ENCODE measurements at places on chromosomes 4 and X.

DNA sequence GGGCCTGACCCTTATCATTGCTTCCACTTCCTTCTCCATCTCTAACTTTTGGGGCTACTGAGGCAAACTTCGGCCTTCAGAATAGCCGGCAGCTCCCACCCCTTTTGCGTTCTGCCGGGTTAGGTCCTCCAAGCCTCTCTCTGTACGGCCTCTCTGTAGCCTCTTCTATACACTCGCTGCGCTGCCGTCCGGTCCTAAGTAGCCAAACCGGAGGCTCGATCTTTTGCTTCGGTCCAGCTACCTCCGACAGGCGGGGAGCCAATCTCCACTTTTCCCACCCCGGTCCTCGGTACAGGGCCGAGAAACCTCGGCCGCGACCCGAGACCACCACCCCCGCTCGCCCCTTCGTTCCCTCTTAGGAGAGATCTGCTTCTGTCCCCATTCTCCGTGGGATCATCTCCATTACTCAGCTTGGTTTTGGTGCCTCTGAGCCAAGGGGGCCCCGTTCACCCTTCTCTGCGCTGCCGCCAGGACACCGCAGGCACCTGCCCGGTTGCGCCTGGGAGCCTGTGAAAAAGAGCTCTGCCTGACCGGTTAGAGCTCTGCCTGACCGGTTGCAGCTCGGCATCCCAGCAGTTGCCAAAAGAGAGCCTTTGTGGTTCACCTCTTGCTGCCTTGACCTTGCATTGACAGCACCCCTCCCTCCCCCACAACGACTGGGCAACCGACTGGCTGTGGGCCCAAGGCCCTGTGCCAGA, 1.0 kb upstream of the HTR2C start:
- no peak for DNase-seq

- peak; percentile 30 for DNase-seq
Observed at GRCh38 chrX:103533511-103534216, 14.4 kb upstream of the RAB40A start.

DNA sequence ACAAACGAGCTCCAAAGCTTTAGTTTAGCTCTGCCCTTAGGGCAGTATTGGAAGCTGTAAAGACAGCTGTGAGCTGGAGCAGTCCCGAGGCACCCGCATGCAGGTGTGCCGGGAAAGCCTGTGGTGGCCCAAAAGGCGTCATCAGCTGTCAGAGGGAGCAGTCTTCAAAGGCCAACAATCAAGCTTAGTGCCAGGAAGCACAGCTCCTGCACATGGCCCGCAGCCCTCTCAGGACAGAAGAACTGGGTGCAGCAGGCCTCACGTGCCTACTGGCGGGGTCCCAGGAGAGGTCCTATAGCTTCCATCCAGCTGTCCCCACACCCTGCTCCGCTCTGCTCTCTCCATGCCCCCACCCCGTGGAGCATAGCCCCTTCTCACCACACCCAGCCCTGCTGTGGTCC, 92.2 kb upstream of the TRIM2 start:
- DNase-seq, result peak; percentile 29

GRCh38 chr4:1976416-1977352, 32.1 kb downstream of the NELFA start:
- no peak for DNase-seq

DNA sequence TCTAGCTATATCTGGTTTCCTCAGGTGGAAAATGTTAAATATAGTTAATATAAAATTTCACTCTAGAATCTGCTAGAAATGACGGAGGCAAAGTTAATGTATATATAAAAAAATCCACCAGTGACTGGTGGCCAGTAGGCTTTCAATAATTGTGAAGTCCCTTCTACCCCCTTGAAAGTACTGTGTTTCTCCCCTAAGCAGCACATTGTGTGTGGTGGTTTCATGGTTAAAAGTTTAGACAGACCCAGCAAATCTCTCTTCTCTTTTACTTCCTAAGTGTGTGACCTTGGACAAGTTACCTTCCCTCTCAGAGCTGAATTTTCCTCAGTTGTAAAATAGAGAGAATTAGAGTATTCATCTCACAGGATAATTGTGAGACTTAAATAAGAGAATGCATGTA, 600 bp upstream of the HEPH start:
- DNase-seq, result no peak

GRCh38 chrX:40164751-40165150, 67.0 kb upstream of the BCOR start:
- no peak for DNase-seq

DNA sequence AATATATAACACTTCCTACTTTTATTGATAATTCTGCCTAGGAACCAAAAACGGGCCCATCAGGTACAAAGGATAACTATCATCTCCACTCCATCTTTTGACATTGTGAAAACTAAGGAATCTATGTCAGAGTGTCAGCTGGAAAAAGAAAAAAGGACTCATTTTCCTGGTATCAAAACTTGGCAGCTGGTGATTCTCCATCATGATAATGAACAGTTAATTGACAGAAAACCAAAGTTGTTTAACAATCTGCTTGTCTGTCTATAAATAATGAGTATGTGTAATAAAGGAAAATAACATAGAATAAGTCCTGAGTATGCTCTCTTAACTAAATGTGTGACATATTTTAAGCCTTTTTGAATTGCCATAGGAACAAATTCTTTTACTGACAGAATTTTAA, 31.4 kb downstream of the CXorf58 start:
- DNase-seq, result no peak

DNA sequence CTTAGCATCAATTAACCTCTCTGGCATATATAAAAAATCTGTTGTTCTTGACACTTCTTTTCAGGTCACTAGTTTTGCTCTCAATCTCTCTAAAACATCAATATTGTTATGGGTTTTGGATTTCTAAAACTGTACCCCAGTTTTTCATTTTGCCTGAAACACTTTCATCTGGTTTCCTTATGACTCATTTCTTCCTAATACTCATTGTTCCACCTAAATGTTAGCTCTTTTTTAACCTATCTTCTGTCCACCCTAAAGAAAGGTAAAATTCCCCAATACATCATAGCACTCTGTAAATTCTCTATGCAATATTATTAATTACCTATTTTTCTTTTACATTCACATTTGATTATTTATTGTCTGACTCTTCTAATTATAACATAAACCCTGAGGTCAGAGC, 575.5 kb upstream of the NDST4 start:
- no peak for DNase-seq

DNA sequence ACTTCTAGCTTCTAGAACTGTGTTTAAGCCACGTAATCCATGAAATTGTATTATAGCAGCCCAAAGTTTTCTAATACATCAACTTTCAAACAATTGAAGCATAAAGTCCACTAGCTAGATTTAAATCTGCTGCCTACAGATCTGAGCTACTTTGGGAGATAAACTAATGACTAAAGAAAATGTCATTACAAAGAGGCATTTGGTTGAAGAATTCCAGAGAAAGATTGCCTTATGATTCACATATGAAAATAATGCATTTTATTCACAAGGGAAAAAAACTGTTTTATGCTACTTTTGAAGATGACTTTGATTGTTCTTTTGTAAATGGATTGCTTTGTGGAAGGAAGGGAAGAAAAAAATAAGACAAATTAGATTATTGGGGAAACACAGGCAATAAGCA, 124.1 kb upstream of the SLIT2 start:
- no peak for DNase-seq

GRCh38 chr4:47145630-47146029, 114.3 kb downstream of the GABRB1 start:
- DNase-seq, result no peak

GRCh38 chr4:128986019-128986418, 107.3 kb downstream of the SCLT1 start:
- DNase-seq, result no peak

- no peak for DNase-seq
Observed at GRCh38 chr4:47837908-47838294, at the start of gene CORIN. TSS of gene CORIN (minus strand) at chr4:47838067. CDS start at chr4:47837949, 118 bp downstream.

GRCh38 chr4:40622913-40623312, 6.8 kb downstream of the RBM47 start:
- no peak for DNase-seq

DNA sequence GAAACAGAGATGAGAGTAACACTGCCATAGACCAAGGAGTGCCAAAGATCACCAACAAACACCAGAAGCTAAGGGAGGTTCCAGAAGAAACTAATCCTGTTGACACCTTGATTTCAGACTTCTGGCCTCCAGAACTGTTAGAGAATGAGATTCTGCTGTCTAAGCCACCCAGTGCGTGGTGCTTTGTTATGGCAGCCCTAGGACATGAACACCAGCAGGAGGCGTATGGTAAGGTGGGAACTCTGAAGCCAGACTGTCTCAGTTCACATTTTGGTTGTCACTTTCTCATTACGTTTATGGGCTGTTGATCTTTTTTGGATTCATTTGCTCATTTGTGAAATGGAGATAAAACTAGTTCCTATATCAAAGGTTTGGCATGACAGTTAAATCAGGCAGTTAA, 142.9 kb downstream of the DCHS2 start:
- no peak for DNase-seq

DNA sequence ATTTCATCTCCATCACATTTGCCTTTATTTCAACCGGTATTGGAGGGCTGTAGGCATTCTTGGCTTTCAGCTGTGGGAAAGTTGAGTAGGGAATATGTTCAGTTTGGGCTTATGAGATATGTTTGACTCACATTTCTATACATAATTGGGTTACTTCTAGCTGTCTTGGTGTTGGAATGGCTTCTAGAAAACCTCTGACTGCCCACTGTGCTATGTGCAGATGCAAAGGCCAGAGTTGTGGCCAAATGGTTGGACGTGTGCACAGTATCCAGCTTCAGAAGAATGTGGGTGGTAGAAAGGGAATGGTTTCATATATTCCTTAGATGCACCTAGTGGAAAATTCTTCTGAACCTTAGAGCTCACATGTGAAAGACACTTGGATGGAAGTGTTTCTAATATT, 92.6 kb upstream of the H2AZ1 start:
- no peak for DNase-seq

DNA sequence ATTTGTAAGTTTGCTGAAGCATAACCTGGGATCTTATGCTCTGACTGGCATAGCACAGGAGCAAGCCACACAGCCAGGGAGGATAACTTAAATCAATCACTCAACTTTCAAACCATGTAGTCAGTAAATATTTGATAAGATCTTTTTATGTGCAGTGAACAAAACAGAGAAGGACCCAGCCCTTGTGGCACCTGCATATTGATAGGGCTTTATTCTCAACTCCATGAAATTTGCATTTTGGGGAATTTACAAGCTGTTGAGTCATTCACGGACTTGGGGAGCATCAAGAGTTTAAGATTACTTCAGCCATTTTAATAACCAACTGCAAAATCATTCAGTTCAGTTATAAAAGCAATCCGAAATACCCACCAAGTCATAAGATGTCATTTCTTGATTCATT, 122.6 kb downstream of the COMMD8 start:
- no peak for DNase-seq

- no peak for DNase-seq
Observed at GRCh38 chrX:109475174-109475891, 6.6 kb downstream of the GUCY2F start.

DNA sequence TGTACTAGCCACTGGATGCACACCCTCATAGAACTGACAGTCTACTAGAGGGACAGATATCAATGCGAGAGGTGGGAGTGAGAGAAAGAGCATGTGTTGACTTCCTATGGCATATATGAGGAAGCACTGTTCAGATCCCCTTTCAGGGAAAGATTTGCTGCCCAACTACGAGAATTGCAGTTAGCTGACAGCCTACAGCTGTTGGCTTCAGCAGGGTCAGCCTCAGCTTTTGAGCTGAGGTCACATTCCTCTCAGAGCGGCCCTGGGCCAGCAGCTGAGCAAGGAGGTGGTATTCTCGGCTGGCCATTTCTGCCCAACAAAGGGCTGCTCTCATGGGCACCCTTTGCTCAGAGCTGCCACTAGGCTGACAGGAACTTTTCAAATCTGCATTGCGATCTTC, 580.2 kb downstream of the MID1IP1 start:
- no peak for DNase-seq

DNA sequence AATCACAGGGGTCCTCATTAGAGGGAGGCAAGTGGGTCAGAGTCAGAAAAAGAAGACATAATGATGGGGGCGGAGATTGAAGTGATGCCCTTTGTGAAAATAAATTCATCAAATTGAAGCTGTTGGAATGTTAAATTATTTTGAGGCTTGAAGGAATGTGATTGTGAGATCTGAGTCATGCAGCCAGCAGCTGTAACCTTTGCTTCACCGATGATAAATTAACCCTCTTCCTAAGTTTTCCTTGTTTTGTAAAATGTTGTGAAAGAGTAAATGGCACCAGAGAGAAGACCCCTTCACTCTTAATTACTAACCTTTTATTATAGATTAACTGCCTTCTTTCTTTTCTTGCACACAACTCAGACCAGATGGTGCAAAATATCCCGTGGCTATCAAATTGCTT, 47.7 kb upstream of the FAM9A start:
- no peak for DNase-seq

DNA sequence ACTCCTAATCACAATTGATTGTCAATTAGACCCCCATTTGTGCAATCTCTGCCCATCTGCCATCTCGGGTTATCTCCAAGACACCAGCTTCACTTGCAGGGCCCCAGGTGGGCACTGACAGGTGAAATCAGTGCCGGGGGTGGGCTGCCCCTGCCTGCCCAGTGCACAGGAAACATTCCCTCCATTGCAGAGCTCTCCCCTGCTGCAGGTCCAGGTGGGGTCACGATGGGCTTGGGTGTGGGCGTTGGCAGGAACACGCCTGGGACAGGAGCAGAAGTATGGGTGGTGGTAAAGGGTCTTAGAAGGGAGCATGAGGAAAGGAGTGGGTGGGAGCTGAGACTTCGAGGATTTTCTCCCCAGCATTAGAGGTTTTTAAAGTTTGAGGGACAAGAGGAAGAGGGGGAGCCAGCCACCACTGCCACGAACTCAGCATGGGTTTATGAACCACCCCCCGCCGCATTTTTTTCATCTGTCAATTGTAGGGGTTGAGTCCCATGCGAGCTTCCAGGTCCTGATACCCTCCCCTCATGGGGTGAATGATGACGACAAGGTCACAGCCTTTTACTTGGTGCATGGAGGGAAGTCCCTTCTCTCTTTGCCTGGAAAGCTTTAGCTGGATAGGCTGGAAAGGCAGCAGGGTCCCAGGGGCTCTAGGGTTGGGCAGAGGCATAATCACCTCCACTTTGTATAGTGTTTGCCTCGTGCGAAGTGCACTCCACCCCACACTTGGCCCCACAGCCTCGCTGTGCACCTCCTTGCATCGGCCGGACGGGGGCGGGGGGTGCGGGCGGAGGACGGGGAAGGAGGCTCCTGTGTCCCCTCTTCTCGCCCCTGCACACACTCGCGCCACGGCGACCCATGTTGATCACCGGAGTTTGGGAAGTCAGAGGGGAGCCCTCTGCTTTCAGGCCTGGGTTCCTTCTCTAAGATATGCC, 3.5 kb upstream of the NKX1-1 start:
- DNase-seq, result no peak

GRCh38 chr4:33649471-33649870, 2594.8 kb downstream of the ARAP2 start:
- DNase-seq, result no peak

DNA sequence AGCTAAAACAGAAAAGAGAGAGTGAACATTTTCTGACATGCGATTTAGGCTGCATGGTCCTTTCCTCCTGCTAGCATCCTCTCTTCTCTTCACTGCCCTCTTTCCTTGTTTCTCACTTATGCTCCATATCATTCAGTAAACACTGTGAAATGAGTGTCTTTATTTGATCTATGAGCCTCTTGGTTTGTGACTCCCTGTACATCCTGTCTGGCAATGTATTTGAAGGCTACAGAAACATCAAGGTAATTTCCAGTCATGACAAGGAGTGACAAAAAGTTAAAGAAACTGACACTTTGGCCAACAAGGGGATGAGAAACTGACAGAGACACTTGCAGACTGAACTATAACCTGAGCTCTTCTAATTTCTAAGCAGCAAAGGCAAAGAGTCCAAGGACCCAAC, 8.7 kb downstream of the FTHL17 start:
- no peak for DNase-seq

- no peak for DNase-seq
Observed at GRCh38 chr4:8524595-8525382, 55.4 kb upstream of the GPR78 start.

GRCh38 chr4:5979981-5980380, 38.2 kb downstream of the C4orf50 start:
- no peak for DNase-seq
